ENCODE measurements at places on chromosomes 2 and 18.

- H3K27ac ChIP-seq: no peak overlapping the region
- no peaks in the 10 kb centered on the region for H3K4me1 ChIP-seq
- no peaks in the 10 kb centered on the region for H3K36me3 ChIP-seq
- no peak for DNase-seq
Observed at GRCh38 chr2:165586019-165586418, 116.5 kb downstream of the CSRNP3 start.

GRCh38 chr2:197934261-197934933 lies 130.0 kb downstream of the PLCL1 start:
- no peaks in the 10 kb centered on the region for H3K36me3 ChIP-seq
- no peak for DNase-seq
- no peak overlapping the region for H3K27ac ChIP-seq

GRCh38 chr2:215537611-215538010 lies 101.7 kb upstream of the FN1 start:
- H3K4me1 ChIP-seq: peaks cover 3% of the 10 kb centered on the region
- DNase-seq: peak; percentile 86
- H3K27ac ChIP-seq: no peak overlapping the region
- H3K27me3 ChIP-seq: no peaks in the 10 kb centered on the region
- H3K36me3 ChIP-seq: no peaks in the 10 kb centered on the region

DNA sequence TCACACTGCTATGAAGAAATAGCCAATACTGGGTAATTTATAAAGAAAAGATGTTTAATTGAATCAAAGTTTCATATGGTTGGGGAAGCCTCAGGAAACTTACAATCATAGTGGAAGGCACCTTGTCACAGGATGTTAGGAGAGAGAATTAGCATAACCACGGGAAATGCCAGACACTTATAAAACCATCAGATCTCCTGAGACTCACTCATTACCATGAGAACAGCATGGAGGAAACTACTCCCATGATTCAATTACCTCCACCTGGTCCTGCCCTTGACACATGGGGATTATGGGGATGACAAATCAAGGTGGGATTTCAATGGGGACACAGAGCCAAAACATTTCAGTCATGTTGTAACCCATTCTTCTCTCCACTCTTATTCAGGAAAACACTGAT lies 472.9 kb upstream of the FSIP2 start:
- H3K27me3 ChIP-seq: no peaks in the 10 kb centered on the region
- no peaks in the 10 kb centered on the region for H3K4me1 ChIP-seq
- no peak overlapping the region for H3K27ac ChIP-seq
- H3K36me3 ChIP-seq: no peaks in the 10 kb centered on the region
- H3K4me3 ChIP-seq: no peak overlapping the region

GRCh38 chr18:21798126-21798525 lies 57.5 kb downstream of the MIB1 start:
- H3K4me3 ChIP-seq: no peak overlapping the region
- no peaks in the 10 kb centered on the region for H3K4me1 ChIP-seq
- peak; percentile 76 for DNase-seq
- peaks cover 8% of the 10 kb centered on the region for H3K36me3 ChIP-seq

Data from muscle of leg (tissue), 16 donors.